Left lung (tissue), 14 donors: ENCODE measurements at places on chromosomes 5 and 9. TPM values are rescaled to one million over a fixed set of nuclear protein-coding genes. Genes with fewer than 3 reads are reported as not detected.
A peak's percentile ranks its signal among the peaks of the same experiment; 100 is the strongest.

DNA sequence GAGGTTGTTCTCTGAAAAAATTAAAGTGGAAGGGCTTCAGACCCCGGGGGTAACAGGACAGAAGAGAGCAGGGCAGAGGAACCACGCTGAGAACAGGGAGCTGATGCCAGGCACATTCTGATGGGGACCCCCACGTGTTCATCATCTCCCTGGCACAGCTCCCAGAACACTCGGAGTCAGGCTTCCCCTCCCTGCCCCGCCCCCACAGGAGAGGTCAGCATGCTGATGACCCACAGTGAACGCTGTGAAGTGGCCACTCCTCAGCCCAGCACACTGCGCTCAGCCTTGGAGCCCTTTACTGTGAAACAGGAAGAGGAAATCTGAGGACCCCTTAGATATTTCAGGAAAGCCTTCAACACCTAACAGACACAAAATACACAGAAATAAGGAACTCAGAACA, 16.4 kb downstream of the RETREG1 start:
- H3K27me3 ChIP-seq = no peaks in the 10 kb centered on the region
- no peak overlapping the region for H3K27ac ChIP-seq
- no peak overlapping the region for H3K4me3 ChIP-seq
- H3K36me3 ChIP-seq = no peaks in the 10 kb centered on the region
- peaks cover 9% of the 10 kb centered on the region for H3K4me1 ChIP-seq

DNA sequence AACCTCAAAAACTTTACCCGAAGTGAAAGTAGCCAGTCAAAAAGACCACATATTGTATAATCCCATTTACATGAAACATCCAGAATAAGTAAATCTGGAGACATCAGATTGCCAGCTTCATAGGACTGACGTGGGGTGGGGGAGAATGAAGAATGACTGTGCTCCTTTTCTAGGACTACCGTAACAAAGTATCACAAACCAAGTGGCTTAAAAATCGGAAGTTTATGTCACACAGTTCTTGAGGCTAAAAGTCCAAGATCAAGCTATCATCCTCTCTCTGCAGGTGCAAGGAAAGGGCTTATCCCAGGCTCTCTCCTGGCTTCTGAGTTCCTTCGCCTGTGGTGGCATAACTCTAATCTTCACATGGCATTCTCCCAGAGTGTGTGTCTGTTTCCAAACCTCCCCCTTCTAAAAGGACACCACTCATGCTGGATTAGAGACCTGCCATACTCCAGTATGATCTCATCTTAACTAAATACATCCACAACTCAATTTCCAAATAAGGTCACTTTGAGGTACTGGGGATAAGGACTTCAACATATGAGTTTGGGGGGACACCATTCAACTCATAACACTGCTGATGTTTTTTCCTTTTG, 25.5 kb downstream of the ADAM19 start:
- no peak overlapping the region for H3K4me3 ChIP-seq
- DNase-seq = no peak
- H3K27ac ChIP-seq = no peak overlapping the region
- peaks cover 15% of the 10 kb centered on the region for H3K4me1 ChIP-seq
- no peaks in the 10 kb centered on the region for H3K36me3 ChIP-seq

Gene GABRB2
- 0.50 TPM for total RNA-seq

Gene CARD9
- 6.6 TPM for total RNA-seq

DNA sequence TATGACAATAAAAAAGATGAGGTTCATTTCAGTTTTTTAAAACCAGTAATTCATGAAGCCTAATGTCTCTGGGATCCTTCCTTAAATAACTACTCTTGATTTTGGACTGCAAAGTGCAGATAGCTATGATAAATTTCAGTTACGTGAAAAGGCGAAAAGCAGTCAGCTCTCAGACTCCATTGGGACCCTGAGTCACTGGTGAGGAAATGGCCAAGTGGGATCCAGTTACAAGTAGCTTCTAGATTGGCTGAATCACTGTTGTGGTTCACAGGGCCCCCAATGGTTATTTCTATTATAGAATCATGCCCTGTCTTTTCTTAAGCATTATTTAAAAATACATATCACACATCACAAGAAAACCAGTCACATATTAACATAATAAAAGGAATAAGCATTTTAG, 31.1 kb upstream of the PPP3R2 start:
- no peak for DNase-seq
- H3K27ac ChIP-seq = no peak overlapping the region
- no peaks in the 10 kb centered on the region for H3K4me1 ChIP-seq
- H3K4me3 ChIP-seq = no peak overlapping the region
- H3K27me3 ChIP-seq = no peaks in the 10 kb centered on the region
- no peaks in the 10 kb centered on the region for H3K36me3 ChIP-seq

DNA sequence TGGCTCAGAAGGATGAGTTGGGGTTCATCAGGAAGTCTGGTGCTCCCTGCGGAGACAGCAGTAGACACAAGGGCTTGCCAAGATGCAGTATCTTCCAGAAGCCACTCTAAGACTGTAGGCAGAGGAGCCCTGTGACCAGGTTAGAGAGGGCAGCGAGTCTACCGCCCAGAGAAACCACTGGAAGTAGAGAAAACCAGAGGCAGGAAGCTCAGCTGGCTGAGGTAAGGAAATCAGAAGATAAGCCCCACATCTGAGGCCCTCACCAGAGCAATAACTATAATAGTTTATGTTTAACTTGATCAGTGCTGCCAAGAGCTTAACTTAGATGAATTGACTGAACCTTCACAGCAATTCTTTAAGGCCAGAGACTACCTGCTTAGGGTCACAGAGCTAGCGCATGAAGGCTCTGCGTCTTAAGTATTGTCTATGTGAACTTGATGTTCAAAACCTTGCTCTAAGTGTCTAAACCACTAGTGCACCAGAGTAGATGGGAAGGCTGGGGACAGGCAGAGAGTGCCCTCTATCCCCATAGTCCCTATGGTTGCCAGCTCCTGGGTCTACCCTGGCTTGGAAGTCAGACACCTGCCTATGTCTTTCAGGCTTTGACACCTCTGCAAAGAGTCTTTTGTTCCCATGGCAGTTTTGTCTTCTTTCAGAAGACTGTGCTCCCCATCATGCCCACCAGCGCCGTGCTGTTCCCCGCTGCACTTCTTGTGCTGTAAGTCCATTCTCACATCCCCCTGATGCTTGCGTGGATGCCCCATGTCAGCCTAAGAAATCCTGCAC, 228.2 kb upstream of the KLF4 start:
- no peak overlapping the region for H3K4me3 ChIP-seq
- H3K27ac ChIP-seq = no peak overlapping the region
- no peaks in the 10 kb centered on the region for H3K27me3 ChIP-seq
- H3K36me3 ChIP-seq = no peaks in the 10 kb centered on the region
- no peak for DNase-seq

- H3K4me1 ChIP-seq = peaks cover 99% of the 10 kb centered on the region
- H3K4me3 ChIP-seq = no peak overlapping the region
- DNase-seq = no peak
- H3K36me3 ChIP-seq = no peaks in the 10 kb centered on the region
- peak overlapping the region; percentile 68 for H3K27ac ChIP-seq
- H3K27me3 ChIP-seq = no peaks in the 10 kb centered on the region
These were observed 14.7 kb downstream of the DIAPH1 start for GRCh38 chr5:141603923-141604717.

- H3K27ac ChIP-seq = no peak overlapping the region
- no peaks in the 10 kb centered on the region for H3K36me3 ChIP-seq
- no peaks in the 10 kb centered on the region for H3K4me1 ChIP-seq
- no peak overlapping the region for H3K4me3 ChIP-seq
- no peak for DNase-seq
These were observed 70.0 kb downstream of the MPDZ start for GRCh38 chr9:13209498-13209897.

- DNase-seq = no peak
- no peaks in the 10 kb centered on the region for H3K36me3 ChIP-seq
- H3K4me1 ChIP-seq = no peaks in the 10 kb centered on the region
- H3K27me3 ChIP-seq = no peaks in the 10 kb centered on the region
These were observed 441.5 kb downstream of the DNAH5 start for GRCh38 chr5:13503017-13503416.

- no peaks in the 10 kb centered on the region for H3K4me1 ChIP-seq
- no peak overlapping the region for H3K27ac ChIP-seq
- no peaks in the 10 kb centered on the region for H3K27me3 ChIP-seq
- DNase-seq = no peak
- H3K36me3 ChIP-seq = no peaks in the 10 kb centered on the region
These were observed 335.9 kb upstream of the ISL1 start for GRCh38 chr5:51047369-51047768.

GRCh38 chr5:36685631-36686288, 79.4 kb downstream of the SLC1A3 start:
- H3K27me3 ChIP-seq = peaks cover 9% of the 10 kb centered on the region
- H3K27ac ChIP-seq = peak overlapping the region; percentile 86
- H3K4me3 ChIP-seq = peak overlapping the region; percentile 3
- no peaks in the 10 kb centered on the region for H3K36me3 ChIP-seq
- DNase-seq = peak; percentile 78

- H3K36me3 ChIP-seq = no peaks in the 10 kb centered on the region
- DNase-seq = no peak
- no peaks in the 10 kb centered on the region for H3K4me1 ChIP-seq
- no peaks in the 10 kb centered on the region for H3K27me3 ChIP-seq
- H3K27ac ChIP-seq = no peak overlapping the region
- no peak overlapping the region for H3K4me3 ChIP-seq
These were observed 29.7 kb downstream of the MEGF10 start for GRCh38 chr5:127320032-127320965.

DNA sequence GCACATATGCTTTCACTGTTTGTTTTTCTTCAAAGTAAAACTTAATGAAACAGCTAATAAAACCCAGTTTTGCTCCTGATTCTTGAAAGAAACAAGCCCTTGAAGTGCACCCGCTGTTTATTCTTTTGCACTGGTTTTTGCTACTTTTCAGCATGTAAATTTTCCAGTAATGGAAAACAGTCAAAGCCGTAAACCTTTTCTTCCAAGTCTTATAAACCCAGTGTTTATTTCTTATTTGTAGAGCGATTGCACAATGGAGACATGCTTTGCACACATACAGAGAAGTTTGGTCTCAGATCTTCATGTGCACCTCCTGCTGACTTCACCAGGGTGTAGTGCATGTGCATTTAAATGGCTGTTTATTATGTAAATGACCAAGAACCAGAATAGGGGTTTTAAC, 51.8 kb downstream of the ATG10 start:
- no peak for DNase-seq
- no peaks in the 10 kb centered on the region for H3K27me3 ChIP-seq

DNA sequence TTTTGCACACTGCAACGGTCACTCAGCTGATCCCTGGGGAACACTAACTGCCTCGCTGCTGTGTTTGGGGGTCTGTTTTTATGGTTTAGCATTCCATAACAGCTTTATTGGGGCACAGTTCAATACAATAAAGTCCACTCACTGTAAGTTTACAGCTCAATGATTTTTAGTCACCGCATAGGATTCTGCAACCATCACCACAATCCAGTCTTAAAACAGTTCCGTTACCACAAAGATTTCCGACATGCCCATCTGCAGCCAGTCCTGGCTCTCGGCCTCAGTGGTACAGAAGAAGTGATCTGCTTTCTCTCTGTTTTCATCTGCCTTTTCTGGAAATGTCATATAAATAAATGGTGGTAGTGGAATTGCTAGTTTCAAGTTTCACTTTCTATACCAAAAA, 23.6 kb downstream of the OR2V2 start:
- no peaks in the 10 kb centered on the region for H3K36me3 ChIP-seq
- no peak overlapping the region for H3K4me3 ChIP-seq
- H3K27me3 ChIP-seq = peaks cover 69% of the 10 kb centered on the region
- H3K27ac ChIP-seq = no peak overlapping the region
- no peak for DNase-seq
- H3K4me1 ChIP-seq = peaks cover 17% of the 10 kb centered on the region

GRCh38 chr9:129587487-129588262, 33.2 kb downstream of the C9orf50 start:
- DNase-seq = no peak
- H3K27me3 ChIP-seq = no peaks in the 10 kb centered on the region
- peaks cover 13% of the 10 kb centered on the region for H3K4me1 ChIP-seq
- no peak overlapping the region for H3K27ac ChIP-seq

Gene KIF4B
- 0.05 TPM for total RNA-seq

Gene GLDC
- 0.41 TPM for total RNA-seq

GRCh38 chr5:81361600-81361999, 32.3 kb downstream of the ACOT12 start:
- no peak overlapping the region for H3K27ac ChIP-seq
- H3K27me3 ChIP-seq = no peaks in the 10 kb centered on the region
- no peak overlapping the region for H3K4me3 ChIP-seq
- no peak for DNase-seq
- no peaks in the 10 kb centered on the region for H3K36me3 ChIP-seq

DNA sequence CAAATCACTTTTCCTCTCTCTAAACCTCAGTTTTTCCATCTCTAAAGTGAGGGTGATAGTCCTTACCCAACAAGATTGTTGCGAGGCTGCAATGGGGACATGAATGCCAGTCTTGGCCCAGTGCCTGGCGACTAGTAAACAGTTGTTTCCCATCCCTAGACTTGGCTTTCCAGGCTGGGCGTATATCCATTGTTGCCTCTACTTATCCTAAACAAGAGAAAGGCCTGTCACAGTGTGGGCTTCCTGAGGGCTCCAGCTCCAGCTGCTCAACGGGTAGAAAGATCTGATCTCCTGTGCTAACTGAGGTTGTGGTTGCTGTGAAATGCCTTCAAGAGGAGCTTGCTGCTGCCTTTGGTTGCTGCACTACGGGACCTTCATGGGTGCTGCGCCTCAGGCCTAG, 142.0 kb downstream of the NSG2 start:
- H3K27me3 ChIP-seq = no peaks in the 10 kb centered on the region
- no peaks in the 10 kb centered on the region for H3K4me1 ChIP-seq
- no peak overlapping the region for H3K4me3 ChIP-seq
- DNase-seq = no peak

- peaks cover 28% of the 10 kb centered on the region for H3K27me3 ChIP-seq
- peak within 1 kb of the TSS; percentile 94 for H3K27ac ChIP-seq
- peak within 1 kb of the TSS; percentile 61 for H3K4me3 ChIP-seq
- peaks cover 8% of the 10 kb centered on the region for H3K4me1 ChIP-seq
- no peaks in the 10 kb centered on the region for H3K36me3 ChIP-seq
These were observed at the start of gene ZNF608 for GRCh38 chr5:124745928-124746915. Gene ZNF608 (minus strand): TSS chr5:124746639. CDS start chr5:124744989, 1,650 bp downstream.

GRCh38 chr9:86097510-86098224, 1.7 kb downstream of the GOLM1 start:
- peaks cover 15% of the 10 kb centered on the region for H3K4me1 ChIP-seq
- H3K27ac ChIP-seq = no peak overlapping the region
- H3K27me3 ChIP-seq = peaks cover 52% of the 10 kb centered on the region
- H3K36me3 ChIP-seq = no peaks in the 10 kb centered on the region
- DNase-seq = no peak
- H3K4me3 ChIP-seq = no peak overlapping the region

- H3K36me3 ChIP-seq = no peaks in the 10 kb centered on the region
- no peak for DNase-seq
- H3K4me1 ChIP-seq = peaks cover 16% of the 10 kb centered on the region
- H3K27ac ChIP-seq = no peak overlapping the region
- no peak overlapping the region for H3K4me3 ChIP-seq
These were observed 26.6 kb downstream of the NR5A1 start for GRCh38 chr9:124480621-124480981.
